Tibial nerve (tissue), 4 donors: ENCODE measurements at places on chromosomes 11 and 22. TPM values are rescaled to one million over a fixed set of nuclear protein-coding genes. Genes with fewer than 3 reads are reported as not detected.

The TYMP gene
- total RNA-seq, result 239 TPM

The SYNGR1 gene
- 22.8 TPM for total RNA-seq

The ELF5 gene
- total RNA-seq, result not detected

The GGT5 gene
- 35.8 TPM for total RNA-seq

The MMP13 gene
- total RNA-seq, result not detected

The OR5W2 gene
- not detected for total RNA-seq

The TMPRSS4 gene
- total RNA-seq, result not detected

The ABCC8 gene
- total RNA-seq, result 8.6 TPM

The UBQLNL gene
- total RNA-seq, result 1.2 TPM

DNA sequence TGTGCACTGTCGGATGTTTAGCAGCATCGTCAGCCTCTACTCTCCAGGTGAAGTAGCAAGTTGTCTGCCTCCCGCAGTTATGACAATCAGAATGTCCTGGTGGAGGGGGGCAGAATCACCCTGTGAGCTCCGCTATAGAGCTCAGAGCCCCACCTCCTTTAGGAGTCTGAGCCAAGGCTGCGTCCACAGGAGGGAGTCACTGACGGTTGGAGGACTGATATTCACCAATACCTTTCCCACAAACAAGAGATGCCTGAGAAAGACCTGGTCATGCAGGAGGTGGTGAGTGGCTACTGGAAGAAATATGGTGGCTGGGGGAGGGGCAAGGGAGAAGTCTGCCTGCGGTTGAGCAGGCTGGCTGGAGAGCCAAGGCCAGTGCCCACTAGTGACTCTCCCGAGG is 41.7 kb upstream of the ADA2 start:
- no peaks in the 10 kb centered on the region for H3K27me3 ChIP-seq
- H3K4me1 ChIP-seq, result no peaks in the 10 kb centered on the region
- H3K4me3 ChIP-seq, result no peak overlapping the region
- no peaks in the 10 kb centered on the region for H3K36me3 ChIP-seq
- DNase-seq, result no peak
- H3K27ac ChIP-seq, result no peak overlapping the region

GRCh38 chr11:9210224-9210921 is 54.8 kb downstream of the DENND5A start:
- H3K4me1 ChIP-seq, result peaks cover 3% of the 10 kb centered on the region
- H3K36me3 ChIP-seq, result no peaks in the 10 kb centered on the region
- no peaks in the 10 kb centered on the region for H3K27me3 ChIP-seq
- DNase-seq, result no peak
- H3K4me3 ChIP-seq, result no peak overlapping the region

DNA sequence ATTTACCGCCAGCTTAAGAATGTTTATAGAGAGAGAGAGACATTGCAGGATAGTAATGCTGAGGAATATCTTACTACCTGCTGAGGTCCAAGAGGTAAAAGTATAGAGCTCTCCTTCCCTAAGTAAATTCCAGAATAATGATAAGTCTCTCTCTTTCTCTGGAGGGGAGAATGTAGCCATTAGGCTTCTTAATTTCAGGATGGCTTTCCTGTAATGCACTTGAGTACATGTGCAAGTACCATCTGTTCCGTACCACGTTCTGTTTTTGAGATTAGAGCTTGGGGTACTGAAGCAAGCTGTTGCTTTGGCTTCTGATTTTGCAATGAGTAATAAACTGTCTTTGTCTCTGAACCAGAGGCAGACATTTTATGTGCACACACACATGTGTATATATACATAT is 1314.0 kb downstream of the JRKL start:
- no peak overlapping the region for H3K27ac ChIP-seq
- no peaks in the 10 kb centered on the region for H3K4me1 ChIP-seq
- no peaks in the 10 kb centered on the region for H3K27me3 ChIP-seq

GRCh38 chr11:96207459-96208449 is 135.2 kb downstream of the MAML2 start:
- H3K36me3 ChIP-seq, result no peaks in the 10 kb centered on the region
- H3K4me3 ChIP-seq, result no peak overlapping the region
- H3K4me1 ChIP-seq, result no peaks in the 10 kb centered on the region
- H3K27ac ChIP-seq, result no peak overlapping the region

DNA sequence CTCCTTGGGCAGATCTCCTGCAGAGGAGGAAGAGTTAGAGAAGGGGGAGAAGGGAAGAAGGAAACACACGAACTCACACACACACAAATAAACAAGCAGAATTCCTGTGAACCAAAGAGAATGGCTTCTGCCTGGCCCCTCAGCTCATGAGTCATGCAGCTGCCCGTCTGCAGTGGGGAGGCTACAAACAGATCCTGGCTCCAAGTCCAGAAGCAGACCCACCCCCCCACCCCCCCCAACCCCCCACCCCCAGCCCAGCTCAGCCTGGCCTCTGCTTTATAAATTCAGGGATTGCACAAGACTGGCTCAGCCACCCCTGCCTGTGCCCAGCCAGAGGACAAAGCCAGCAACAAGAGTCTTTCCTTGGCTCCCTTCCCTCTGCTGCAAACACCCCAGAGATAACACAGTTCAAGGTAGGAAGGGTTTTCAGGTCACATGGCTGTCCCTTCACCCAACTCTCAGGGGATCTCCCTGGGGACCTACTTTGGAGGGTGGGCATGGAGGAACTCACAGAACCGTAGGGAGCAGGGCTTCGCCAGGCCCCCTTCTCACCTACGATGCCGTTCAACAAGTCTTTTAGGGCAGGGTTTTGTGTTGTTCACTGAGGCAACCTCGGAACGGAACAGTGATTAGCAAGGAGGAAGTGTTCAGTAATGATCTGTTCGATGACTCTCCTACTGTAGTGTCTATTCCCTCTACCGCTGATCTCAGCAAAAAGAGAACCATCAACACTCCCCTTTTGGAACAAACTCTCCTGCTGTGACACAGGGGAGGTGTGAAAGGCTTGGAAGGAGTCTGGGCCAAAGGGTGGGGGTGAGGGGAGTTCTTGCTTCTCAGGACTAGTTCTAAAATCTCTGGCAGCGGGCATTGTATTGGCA is 35.5 kb downstream of the RPL27A start:
- H3K27me3 ChIP-seq, result no peaks in the 10 kb centered on the region
- peak overlapping the region; percentile 92 for H3K27ac ChIP-seq
- H3K36me3 ChIP-seq, result no peaks in the 10 kb centered on the region
- no peaks in the 10 kb centered on the region for H3K4me1 ChIP-seq
- no peak overlapping the region for H3K4me3 ChIP-seq
- peak; percentile 23 for DNase-seq

DNA sequence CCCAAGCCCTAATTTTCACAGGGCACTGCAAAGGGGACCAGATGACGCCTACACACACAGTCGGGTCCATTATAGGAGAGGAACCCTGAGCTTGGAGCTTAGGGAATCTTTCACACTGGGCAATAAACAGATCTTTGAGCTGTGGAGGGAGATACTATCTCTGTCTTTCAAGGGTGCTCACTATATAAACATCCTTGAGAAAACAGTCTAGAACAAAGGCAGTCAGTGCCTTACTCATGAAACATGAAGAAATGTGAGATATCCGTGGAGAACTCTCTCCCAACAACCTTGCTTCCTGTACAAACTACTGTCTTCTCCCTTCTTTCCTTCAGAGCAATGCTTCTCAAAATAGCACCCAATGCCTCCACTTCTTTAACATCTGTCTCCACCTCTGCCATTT is 109.0 kb upstream of the APOA1 start:
- no peak overlapping the region for H3K4me3 ChIP-seq
- H3K4me1 ChIP-seq, result no peaks in the 10 kb centered on the region
- H3K27ac ChIP-seq, result no peak overlapping the region
- H3K27me3 ChIP-seq, result no peaks in the 10 kb centered on the region
- no peaks in the 10 kb centered on the region for H3K36me3 ChIP-seq
- no peak for DNase-seq

- H3K4me3 ChIP-seq, result no peak overlapping the region
- no peak overlapping the region for H3K27ac ChIP-seq
- no peaks in the 10 kb centered on the region for H3K27me3 ChIP-seq
- no peak for DNase-seq
- H3K36me3 ChIP-seq, result no peaks in the 10 kb centered on the region
- H3K4me1 ChIP-seq, result peaks cover 15% of the 10 kb centered on the region
These were observed 23.6 kb upstream of the MN1 start for GRCh38 chr22:27825174-27825573.
